ENCODE measurements at places on chromosomes 6 and 20.

- DNase-seq = no peak
Observed at GRCh38 chr6:80618953-80619352, 512.5 kb downstream of the BCKDHB start.

GRCh38 chr6:143982968-143983367 is 25.1 kb downstream of the PLAGL1 start:
- no peak for DNase-seq

DNA sequence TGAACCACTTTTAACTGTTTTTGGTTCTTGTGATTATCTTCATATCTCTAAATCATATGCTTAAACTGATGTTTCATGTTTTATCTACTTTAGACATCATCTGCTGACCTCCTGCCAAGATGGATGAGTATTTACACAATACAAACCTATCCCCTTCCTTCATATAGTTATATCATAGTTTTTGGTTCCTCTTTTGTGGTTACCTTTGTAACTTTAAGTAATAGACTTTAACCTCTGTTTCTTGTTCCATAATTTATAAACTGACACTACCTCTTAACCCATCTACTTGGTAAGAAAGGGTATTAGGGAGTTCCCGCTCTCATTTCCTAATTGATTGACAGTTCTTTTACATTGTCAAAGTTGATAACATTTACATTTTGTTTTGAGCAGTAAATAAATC is 11.9 kb downstream of the PCMT1 start:
- DNase-seq = no peak

- DNase-seq = no peak
Observed at GRCh38 chr6:73329201-73329600, 24.9 kb downstream of the DPPA5 start.

DNA sequence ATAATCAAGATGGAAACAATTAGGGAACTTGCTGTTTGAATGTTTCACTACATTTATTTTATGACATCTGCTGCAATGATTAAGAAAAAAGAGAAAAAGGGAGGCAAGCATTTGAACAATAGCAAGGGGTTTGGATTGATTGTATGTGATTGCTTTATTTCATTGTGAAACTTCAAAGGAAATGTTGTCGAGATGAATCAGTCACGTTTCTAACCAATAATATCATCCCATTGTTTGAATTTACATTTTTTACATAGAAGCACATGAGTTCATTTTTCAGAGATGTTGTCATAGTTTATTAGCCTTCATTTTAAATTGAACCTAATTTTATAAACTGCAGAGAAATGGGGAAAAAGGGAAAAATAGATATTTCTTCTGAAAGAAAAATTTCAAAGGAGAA is 572.0 kb downstream of the KIF16B start:
- no peak for DNase-seq

DNA sequence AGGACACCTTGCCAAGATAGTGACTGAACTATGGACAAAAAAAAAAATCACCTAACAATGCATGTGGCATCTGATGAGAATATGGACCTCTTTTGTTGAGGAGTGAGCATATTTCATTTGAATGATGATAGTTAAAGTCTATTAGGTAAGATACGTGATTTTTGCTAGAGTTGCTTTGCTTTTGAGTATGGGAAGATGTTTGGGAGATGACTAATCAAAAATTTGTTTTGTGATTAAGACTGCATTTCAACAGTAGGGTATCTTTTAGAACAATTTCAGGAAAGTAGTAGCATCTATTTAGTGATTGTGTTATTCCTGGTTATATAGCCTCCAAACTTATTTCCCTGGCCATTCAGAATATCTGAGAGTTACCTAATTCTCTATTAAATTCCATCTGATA is 878.6 kb upstream of the CITED2 start:
- no peak for DNase-seq

DNA sequence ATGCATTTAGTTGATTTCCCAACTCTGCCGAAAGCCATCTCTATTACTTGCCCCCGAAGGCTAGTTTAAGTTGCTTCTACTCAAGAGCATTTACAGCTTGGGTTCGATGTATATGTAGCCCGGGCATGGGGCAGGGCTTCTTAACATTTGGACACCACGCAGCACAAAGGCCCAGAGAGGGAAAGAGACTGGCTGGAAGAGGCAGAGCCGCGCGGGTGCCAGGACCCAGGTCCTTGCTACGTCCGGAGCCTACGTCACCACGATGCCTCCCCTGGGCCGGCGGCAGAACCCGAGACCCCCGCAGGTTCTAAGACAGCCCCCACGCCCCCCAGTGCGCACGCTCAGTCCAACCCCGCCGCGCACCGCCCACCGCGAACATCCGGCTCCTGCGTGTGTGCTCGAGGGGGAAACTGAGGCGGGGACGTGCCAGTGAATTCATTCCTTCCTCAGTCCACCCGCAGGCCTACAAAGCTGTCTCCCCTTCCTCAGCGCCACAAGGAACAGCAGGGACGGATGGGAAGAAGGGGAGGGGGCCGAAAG is 367 bp upstream of the PCIF1 start:
- peak; percentile 69 for DNase-seq

- DNase-seq = no peak
Observed at GRCh38 chr6:69868252-69868804, 2.0 kb downstream of the COL19A1 start.

DNA sequence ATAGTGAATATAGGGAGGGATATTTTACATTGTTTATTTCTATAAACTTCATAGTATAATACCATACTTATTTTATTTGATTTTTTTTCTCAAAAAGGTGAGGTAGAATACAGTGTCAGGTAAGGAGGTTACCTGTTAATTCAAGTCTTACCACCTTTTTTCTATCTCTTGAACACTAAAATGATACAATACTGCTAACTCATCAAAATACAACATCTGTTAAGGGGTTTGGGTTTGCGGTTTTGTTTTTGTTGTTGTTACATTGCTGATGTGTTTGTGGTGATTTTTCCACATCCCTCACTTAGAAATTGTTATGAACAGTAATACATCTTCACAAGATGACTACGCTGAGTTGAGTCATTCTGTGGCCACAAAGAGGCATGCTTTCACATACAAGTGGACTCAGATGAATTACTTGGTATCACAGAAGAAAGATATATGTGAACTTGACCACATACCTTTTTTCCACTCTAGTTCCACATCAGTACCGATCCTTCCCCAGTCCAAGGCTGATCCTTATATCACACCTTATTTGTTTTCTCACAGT is 139.4 kb upstream of the ID4 start:
- no peak for DNase-seq

DNA sequence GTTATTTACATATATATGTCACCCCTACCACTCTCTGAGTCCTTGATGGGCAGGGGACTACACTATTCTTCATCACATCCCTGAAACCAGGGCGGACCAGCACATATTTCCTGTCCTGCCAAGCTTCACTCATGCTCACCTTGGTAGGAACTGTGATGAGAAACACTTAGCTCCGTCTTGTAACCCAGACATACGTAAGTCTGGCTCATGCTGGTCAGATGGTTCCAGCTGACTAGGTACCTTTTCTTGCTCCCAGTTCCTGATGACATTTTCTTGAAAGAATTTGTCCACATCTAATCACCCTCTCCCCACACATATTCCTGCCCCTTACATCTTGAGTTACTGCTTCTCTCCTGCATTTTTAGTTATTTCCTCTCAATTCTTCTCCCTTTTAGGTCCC is 122.2 kb upstream of the MYLIP start:
- DNase-seq = no peak

DNA sequence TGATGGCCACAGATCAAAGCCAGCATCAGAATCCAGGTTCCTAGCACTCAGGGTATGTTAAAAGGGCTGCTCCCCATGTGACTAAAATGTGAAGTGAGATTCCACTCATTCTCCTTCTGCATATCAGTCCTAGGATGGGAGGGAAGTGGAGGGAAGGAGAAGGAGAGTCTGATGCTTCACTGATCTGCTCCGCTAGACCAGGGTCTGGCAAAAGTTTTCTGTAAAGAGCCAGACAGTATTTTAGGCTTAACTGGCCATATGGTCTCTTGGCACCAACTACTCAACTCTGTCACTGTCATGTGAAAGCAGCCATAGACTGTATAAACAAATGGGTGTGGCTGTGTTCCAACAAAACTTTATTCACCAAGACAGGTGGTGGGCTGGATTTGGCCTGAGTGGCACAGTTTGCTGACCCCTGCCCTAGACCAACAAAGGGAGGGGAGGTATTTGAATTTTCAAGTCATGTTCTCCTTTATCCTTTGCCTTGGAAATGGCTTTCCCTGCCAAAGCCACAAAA is 22.6 kb downstream of the GHRH start:
- DNase-seq = no peak

DNA sequence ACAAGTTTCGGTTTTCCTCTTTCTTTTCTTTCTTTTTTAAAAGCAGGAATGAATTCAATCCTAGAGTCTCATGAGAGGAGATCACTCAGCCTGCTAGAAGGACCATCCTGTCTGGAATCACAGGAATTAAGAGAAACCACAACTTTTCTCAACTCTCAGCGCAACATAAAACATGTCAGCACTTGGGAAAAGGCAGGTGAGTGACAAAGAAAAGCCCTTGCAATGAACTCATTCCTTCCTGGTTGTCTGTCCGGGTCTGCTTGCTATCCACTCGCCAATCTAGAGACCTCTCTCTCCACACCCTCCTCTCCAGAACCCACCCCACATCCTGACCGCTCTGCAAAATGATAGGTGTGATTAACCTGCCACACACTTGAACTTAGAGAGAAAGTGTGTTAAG is 253.8 kb downstream of the LY86 start:
- no peak for DNase-seq

DNA sequence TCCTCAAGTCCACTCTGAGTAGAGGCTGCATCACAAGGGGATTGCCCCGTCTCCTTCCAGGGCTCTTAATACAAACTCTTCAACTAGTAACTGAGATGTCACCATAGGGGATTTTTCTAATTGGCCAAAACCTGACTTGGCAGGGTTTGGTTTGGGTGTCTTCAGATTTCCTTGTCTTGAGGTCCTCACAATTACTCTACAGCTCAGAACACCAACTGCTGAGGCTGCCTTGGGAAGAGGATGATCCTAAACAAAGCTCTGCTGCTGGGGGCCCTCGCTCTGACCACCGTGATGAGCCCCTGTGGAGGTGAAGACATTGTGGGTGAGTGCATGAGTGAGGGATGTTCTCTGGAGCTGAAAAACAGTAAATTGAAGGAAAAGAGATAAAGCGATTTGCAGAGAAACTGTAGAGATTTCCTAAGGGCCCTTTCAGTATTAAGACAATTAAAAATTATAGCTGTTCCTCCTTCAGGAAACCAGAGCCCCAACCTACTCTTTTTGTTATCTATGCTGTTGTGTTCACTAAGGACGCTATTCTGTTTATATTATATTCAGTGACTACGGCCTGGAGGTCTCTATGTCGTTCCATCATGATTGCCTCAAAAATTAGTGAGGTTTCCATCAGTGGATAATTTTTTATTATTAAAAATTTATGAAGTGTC is at the start of gene HLA-DQA1:
TSS of gene HLA-DQA1 (plus strand) at position 188 of the 662 bp plus-strand sequence. CDS start at position 241, 53 bp downstream.
- DNase-seq = no peak

- no peak for DNase-seq
Observed at GRCh38 chr6:170535004-170535403, 18.1 kb downstream of the PSMB1 start.

- DNase-seq = peak; percentile 17
Observed at GRCh38 chr6:143598466-143599080, 79.2 kb upstream of the PHACTR2 start.

GRCh38 chr20:53677447-53678314 is 84.0 kb upstream of the ZNF217 start:
- peak; percentile 45 for DNase-seq

DNA sequence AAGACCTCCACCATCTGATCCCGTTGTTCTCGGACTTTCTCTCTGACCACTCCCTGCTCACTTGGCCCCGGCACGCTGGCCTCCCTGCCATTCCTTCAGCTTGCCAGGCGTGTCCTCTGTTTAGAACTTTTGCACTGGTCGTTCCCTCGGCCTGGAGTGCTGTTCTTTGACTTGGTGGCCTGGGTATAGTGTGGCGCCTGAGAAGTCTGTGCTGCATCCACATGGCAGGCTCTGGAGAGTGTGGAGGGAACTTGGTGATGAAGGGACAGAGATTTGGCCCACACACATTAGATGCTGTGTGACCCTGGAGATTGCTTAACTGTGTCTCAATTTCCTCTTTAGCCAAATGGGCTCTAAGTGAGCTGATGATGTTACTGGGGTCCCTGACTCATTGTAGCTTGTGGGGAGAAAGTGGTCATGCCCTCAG is 13.0 kb upstream of the TGM2 start:
- no peak for DNase-seq

GRCh38 chr6:110093981-110094380 is 85.5 kb downstream of the WASF1 start:
- DNase-seq = no peak

GRCh38 chr6:73302339-73302738 is 39.3 kb upstream of the KHDC1 start:
- DNase-seq = no peak

- no peak for DNase-seq
Observed at GRCh38 chr6:156657296-156657695, 119.9 kb upstream of the ARID1B start.

GRCh38 chr6:43301081-43301870 is 3.2 kb downstream of the SLC22A7 start:
- no peak for DNase-seq

- no peak for DNase-seq
Observed at GRCh38 chr6:139156551-139156950, 21.7 kb downstream of the HECA start.

- DNase-seq = no peak
Observed at GRCh38 chr6:157585274-157586087, 204.5 kb downstream of the ZDHHC14 start.

GRCh38 chr6:69007781-69008180 is 372.7 kb downstream of the ADGRB3 start:
- DNase-seq = no peak

DNA sequence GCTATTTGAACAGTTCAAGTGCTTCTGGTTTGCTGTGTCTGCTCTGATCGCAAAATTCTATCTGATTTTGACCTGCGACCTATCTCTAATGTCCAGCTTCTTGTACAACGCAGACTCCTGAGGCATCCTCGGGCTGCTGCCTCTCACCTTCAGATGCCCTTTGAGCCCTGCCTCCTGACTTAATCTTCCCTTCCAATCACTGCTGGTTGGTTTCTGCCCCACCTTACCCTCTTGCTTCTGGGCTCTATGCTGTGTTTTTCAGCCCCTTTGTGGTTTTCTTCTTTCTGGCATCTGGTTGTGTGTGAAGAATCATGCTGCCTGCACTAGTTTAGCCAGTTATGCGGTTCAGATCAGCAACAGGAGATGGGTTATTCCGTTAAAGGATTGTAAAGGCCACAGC is 131.2 kb upstream of the THEMIS start:
- no peak for DNase-seq

DNA sequence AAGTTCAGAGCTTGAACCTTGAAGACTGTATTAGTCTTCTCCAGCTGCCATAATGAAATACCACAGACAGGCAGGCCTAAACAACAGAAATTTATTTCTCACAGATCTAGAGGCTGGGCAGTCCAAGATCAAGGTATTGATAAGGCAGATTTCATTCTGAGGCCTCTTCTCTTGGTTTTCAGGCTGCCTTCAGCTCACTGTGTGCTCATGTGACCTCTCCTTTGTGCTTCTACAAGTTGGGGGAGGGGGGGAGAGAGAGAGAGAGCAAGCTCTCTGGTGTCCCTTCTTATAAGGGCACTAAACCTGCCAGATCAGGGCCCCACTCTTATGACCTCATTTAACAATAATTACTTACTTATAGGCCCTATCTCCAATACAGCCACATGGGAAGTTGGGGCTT is 102.6 kb upstream of the RSPO3 start:
- no peak for DNase-seq
